Stimulated activated CD8-positive, alpha-beta memory T cell treated with anti-CD3 and anti-CD28 coated beads, Interleukin-7, amount 100 ng/mL, for 4 hours (primary cell): ENCODE measurements at places on chromosomes 6 and 20.

- peak; percentile 17 for DNase-seq
These were observed 1089.3 kb upstream of the DEFB115 start for GRCh38 chr20:30168025-30168799.

GRCh38 chr6:53746442-53747103, 48.2 kb upstream of the LRRC1 start:
- no peak for DNase-seq

GRCh38 chr20:57457243-57458095, 66.3 kb downstream of the RBM38 start:
- DNase-seq = no peak

DNA sequence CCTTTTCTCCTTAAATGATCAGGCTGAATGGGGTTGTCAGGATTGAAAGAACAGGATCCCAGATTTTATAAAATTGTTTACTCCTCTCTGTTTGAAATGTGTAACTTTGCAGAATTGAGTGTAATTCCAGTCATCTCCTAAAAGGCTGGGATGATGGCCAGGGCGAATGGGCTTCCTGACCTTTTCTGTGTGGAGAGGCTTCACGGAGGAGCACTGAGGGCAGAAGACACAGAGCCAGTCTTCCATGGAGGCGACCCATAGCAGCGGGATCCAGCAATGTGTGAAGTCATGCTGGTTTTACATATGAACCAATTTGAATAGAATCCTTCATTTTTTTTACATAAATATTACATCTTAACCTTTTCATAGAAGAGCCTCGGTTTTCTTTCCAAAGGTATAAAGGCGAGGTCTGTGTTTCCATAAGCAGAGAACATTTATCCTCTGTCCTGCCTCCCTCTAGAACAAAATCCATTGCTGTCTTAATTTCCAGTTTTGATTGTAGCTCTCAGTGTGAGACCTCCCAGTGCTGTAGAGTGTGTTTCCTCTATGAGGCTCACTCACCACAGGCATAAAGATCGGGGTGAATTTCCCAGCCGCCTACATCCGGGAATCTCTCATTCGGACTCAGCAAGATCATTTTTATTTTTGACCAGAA, 369.7 kb upstream of the FLRT3 start:
- no peak for DNase-seq

DNA sequence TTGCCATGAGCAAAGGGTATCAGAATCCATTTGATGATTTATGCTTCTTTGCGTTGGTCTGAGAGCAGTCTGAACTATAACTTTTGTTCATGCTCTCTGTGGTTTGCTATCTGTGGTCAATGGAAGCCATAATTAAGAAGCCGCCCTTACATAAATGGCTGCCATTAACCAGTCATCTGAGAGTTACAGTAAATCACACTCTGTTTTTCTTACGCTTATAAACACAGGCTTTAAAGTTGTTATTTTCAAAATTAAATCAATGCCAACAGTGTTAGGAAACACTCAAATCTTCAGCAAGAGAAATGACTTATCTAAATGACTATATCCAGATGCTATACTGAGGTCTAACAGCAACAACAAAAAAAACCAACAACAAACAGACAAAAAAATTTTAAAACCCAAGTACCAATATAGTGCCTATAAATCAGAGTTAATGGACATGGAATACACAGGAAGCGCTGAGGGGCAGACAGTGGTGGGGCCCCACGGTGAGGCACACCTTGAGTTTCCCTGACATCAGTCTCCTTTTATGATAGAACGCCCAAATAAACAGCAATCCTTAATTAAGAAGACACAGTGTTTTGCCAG, 108.0 kb upstream of the C6orf118 start:
- no peak for DNase-seq
